ENCODE measurements at places on chromosomes 12 and 14. TPM values are rescaled to one million over a fixed set of nuclear protein-coding genes. Genes with fewer than 3 reads are reported as not detected.

The NOVA1 gene
- 12.1 TPM for total RNA-seq

The LRTM2 gene
- not detected for total RNA-seq

The GPRC5D gene
- total RNA-seq = not detected

The MAP1LC3B2 gene
- not detected for total RNA-seq

The TMEM263 gene
- 57.0 TPM for total RNA-seq

The ATP5MC2 gene
- 132 TPM for total RNA-seq

The TTC6 gene
- not detected for total RNA-seq

The LRP1 gene
- total RNA-seq = 757 TPM

The ADAMTS20 gene
- total RNA-seq = not detected

The CAPZA3 gene
- total RNA-seq = not detected

The PAX9 gene
- 0.10 TPM for total RNA-seq

The RASSF9 gene
- total RNA-seq = 6.2 TPM

The TRHDE gene
- total RNA-seq = 3.1 TPM

The SLC41A2 gene
- 63.5 TPM for total RNA-seq

The TPPP2 gene
- total RNA-seq = not detected

The SERPINA6 gene
- total RNA-seq = not detected

The SPIC gene
- not detected for total RNA-seq

The ACOT4 gene
- 1.8 TPM for total RNA-seq

The KRT74 gene
- total RNA-seq = not detected

The OR4M1 gene
- not detected for total RNA-seq

The BBOF1 gene
- 7.2 TPM for total RNA-seq

The NRIP2 gene
- total RNA-seq = 3.7 TPM

The DNAH10 gene
- not detected for total RNA-seq

The MYO1H gene
- total RNA-seq = not detected

The BLTP3B gene
- total RNA-seq = 45.0 TPM

The ISCU gene
- 119 TPM for total RNA-seq

The TRPV4 gene
- 2.0 TPM for total RNA-seq

The B4GALNT3 gene
- total RNA-seq = 3.5 TPM

The FAIM2 gene
- 2.5 TPM for total RNA-seq

The MSI1 gene
- total RNA-seq = 1.0 TPM

The PITPNM2 gene
- total RNA-seq = 17.2 TPM

All from posterior vena cava (tissue), 2 donors.